ENCODE measurements at places on chromosomes 1 and 21. TPM values are rescaled to one million over a fixed set of nuclear protein-coding genes. Genes with fewer than 3 reads are reported as not detected.

Gene CELF3
- not detected for total RNA-seq

Gene TRPM2
- total RNA-seq = 4.9 TPM

Gene UBXN10
- 0.44 TPM for total RNA-seq

Gene TMPRSS15
- total RNA-seq = not detected

Gene KRTAP19-1
- not detected for total RNA-seq

Gene ATP1A2
- total RNA-seq = 197 TPM

Gene NPPB
- not detected for total RNA-seq

Gene ADAMTS4
- total RNA-seq = 28.8 TPM

DNA sequence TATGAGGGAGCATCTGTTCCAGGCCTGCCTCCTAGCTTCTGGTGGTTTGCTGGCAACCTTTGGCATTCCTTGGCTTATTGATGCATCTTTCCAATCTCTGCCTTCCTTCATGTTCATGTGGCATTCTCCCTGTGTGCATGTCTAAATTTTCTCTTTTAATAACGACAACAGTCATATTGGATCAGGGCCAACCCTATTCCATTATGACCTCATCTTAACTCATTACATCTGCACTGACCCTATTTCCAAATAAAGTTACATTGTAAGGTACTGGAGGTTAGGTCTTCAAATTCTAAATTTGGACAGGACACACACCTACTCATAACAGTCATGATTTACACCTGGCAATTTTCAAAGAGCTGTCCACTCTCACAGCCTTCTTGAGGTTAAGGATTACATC, 117.2 kb upstream of the FGGY start:
- no peaks in the 10 kb centered on the region for H3K36me3 ChIP-seq
- H3K27ac ChIP-seq = peak overlapping the region; percentile 57
- no peak for DNase-seq
- no peaks in the 10 kb centered on the region for H3K27me3 ChIP-seq

GRCh38 chr1:178076607-178077006, 17.3 kb upstream of the RASAL2 start:
- H3K4me1 ChIP-seq = no peaks in the 10 kb centered on the region
- no peak overlapping the region for H3K27ac ChIP-seq
- no peak overlapping the region for H3K4me3 ChIP-seq
- no peaks in the 10 kb centered on the region for H3K27me3 ChIP-seq

- DNase-seq = peak; percentile 55
- H3K27ac ChIP-seq = peak overlapping the region; percentile 35
- peaks cover 6% of the 10 kb centered on the region for H3K4me1 ChIP-seq
- no peaks in the 10 kb centered on the region for H3K27me3 ChIP-seq
- no peaks in the 10 kb centered on the region for H3K36me3 ChIP-seq
- no peak overlapping the region for H3K4me3 ChIP-seq
Measured at GRCh38 chr1:12600335-12600734, 17.7 kb downstream of the DHRS3 start.

DNA sequence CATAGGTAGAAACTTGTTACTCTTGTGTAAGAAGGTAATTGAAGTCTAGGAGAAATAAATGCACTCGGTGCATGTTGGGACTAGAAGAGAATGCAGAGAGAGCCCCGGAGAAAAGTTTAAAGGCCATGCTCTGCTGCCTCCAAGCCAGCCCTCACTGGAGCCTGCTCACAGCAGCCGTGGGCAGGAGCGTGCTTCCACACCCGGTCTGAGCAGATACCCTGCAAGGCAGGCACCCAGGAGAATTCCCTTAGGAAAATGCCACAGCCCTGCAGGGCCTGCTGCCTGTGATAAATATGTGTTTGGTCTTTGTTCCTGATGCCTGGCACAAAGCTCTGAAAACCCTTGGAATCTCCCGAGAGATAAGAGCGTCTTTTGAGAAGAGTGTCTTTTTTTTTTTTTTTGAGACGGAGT, 22.8 kb downstream of the C2CD2 start:
- H3K36me3 ChIP-seq = no peaks in the 10 kb centered on the region
- H3K27me3 ChIP-seq = no peaks in the 10 kb centered on the region
- no peak overlapping the region for H3K27ac ChIP-seq
- no peak for DNase-seq

DNA sequence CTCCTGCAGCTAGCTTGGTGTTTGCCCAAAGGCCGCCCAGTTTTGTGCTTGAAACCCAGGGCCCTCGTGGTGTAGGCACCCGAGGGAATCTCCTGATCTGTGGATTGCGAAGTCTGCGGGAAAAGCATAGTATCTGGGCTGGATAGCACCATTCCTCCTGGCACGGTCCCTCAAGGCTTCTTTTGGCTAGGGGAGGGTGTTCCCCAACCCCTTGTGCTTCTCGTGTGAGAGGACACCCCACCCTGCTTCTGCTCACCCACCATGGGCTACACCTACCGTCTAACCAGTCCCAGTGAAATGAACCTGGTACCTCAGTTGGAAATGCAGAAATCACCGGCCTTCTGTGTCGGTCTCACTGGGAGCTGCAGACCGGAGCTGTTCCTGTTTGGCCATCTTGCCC, 403.5 kb downstream of the USP25 start:
- H3K36me3 ChIP-seq = no peaks in the 10 kb centered on the region
- no peaks in the 10 kb centered on the region for H3K27me3 ChIP-seq
- H3K4me1 ChIP-seq = no peaks in the 10 kb centered on the region
- DNase-seq = no peak

- no peaks in the 10 kb centered on the region for H3K4me1 ChIP-seq
- no peaks in the 10 kb centered on the region for H3K27me3 ChIP-seq
- no peaks in the 10 kb centered on the region for H3K36me3 ChIP-seq
- no peak overlapping the region for H3K27ac ChIP-seq
- DNase-seq = no peak
- no peak overlapping the region for H3K4me3 ChIP-seq
Measured at GRCh38 chr1:151681923-151682322, 34.7 kb downstream of the CELF3 start.

GRCh38 chr1:38776466-38777065, 83.0 kb downstream of the RRAGC start:
- no peak overlapping the region for H3K27ac ChIP-seq
- peaks cover 8% of the 10 kb centered on the region for H3K27me3 ChIP-seq
- no peak for DNase-seq
- no peaks in the 10 kb centered on the region for H3K36me3 ChIP-seq

- H3K4me3 ChIP-seq = no peak overlapping the region
- peaks cover 13% of the 10 kb centered on the region for H3K27me3 ChIP-seq
- peaks cover 8% of the 10 kb centered on the region for H3K36me3 ChIP-seq
- H3K4me1 ChIP-seq = no peaks in the 10 kb centered on the region
Measured at GRCh38 chr1:155176544-155177071, 3.0 kb downstream of the TRIM46 start.

DNA sequence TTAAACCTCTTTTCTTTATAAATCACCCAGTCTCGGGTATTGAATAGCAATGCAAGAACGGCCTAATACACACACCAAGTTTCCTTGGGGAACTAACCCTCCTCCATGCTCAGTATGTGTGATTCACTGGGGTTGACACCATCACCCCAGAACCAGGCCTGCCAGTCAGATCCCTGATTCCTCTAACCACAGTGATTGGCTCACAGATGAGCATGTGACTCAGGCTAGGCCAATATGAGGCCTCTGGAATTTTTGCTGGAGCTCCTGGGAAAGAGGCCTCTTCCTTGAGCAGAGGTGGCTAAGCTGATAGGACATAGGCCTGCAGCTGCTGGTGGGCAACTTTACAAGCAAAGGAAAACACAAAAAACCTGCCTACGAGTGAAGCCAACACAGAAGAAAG, 74.7 kb upstream of the ZBTB40 start:
- no peaks in the 10 kb centered on the region for H3K4me1 ChIP-seq
- H3K27ac ChIP-seq = no peak overlapping the region
- no peak overlapping the region for H3K4me3 ChIP-seq
- DNase-seq = no peak
- H3K27me3 ChIP-seq = peaks cover 21% of the 10 kb centered on the region

GRCh38 chr1:226806988-226807387, 63.4 kb upstream of the PSEN2 start:
- H3K27me3 ChIP-seq = no peaks in the 10 kb centered on the region
- H3K36me3 ChIP-seq = no peaks in the 10 kb centered on the region
- H3K27ac ChIP-seq = no peak overlapping the region

GRCh38 chr1:62924983-62925790, 141.3 kb downstream of the ATG4C start:
- H3K4me3 ChIP-seq = no peak overlapping the region
- no peak for DNase-seq
- no peaks in the 10 kb centered on the region for H3K4me1 ChIP-seq
- no peaks in the 10 kb centered on the region for H3K36me3 ChIP-seq
- H3K27me3 ChIP-seq = no peaks in the 10 kb centered on the region

GRCh38 chr1:92538048-92538412, 51.3 kb upstream of the GFI1 start:
- no peak overlapping the region for H3K4me3 ChIP-seq
- H3K27ac ChIP-seq = no peak overlapping the region
- H3K27me3 ChIP-seq = no peaks in the 10 kb centered on the region
- H3K4me1 ChIP-seq = no peaks in the 10 kb centered on the region

DNA sequence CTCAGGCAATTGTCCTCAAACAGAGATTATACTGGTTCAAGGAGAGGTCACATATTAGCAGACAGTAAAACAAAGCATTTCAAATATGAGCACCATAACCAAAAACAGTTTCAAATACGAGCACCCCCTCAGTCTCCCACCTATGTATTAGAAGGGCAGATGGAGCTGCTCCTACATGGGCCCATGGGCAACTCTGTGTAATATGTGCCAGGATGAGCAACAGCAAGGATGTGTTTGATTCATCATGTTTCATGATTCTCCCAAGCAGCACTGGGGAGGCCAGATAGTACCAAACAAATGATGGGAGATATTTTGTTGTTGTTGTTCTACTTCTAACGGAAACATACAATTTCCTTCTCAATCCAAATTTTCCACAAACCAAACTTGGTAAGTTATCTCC, 8.9 kb downstream of the ADSS2 start:
- no peaks in the 10 kb centered on the region for H3K27me3 ChIP-seq
- DNase-seq = no peak
- no peaks in the 10 kb centered on the region for H3K36me3 ChIP-seq

- H3K4me3 ChIP-seq = no peak overlapping the region
- no peaks in the 10 kb centered on the region for H3K4me1 ChIP-seq
- no peak overlapping the region for H3K27ac ChIP-seq
- H3K36me3 ChIP-seq = no peaks in the 10 kb centered on the region
- H3K27me3 ChIP-seq = no peaks in the 10 kb centered on the region
Measured at GRCh38 chr1:89149229-89149628, 23.3 kb upstream of the GBP2 start.

DNA sequence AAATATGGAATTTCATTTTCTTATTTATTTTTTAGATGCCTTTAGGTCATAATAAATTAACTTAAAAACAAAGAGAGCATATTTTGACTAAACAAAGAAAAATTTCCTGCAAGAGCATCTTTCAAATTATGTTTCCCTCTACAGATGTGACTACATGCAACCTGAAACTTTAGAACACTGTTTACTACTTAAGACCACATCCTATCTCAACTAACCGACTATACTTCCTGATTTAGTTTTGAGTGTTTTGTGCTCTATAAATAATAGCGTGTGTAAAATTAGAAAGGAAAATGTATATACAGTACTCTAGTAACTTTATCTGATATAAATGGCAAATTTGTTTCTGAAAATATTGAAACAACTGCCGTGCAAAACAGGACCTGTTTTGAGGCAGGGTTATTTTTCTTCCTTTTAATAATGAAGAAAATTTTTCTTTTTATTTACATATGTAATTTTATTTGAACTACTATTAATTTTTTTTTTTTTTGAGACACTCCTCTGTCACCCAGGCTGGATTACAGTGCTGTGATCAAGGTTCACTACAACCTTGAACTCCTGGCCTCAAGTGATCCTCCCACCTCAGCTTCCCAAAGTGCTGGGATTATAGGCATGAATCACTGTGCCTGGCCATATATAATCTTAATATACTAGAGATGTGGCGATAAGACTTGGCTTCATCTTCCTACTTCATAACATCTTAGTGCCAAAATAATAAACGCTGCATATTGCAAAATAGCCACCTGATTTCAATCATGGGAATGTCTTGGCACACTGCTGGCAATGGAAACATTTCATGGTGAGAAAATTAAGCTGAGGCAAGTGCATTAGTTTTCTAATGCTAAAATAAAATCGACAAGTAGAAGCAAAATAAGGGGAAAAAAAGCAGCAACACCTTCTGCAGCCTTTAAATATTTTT, 12.3 kb downstream of the ZRANB2 start:
- no peak overlapping the region for H3K27ac ChIP-seq
- no peak for DNase-seq
- H3K36me3 ChIP-seq = peaks cover 6% of the 10 kb centered on the region
- H3K27me3 ChIP-seq = no peaks in the 10 kb centered on the region
- H3K4me1 ChIP-seq = no peaks in the 10 kb centered on the region

DNA sequence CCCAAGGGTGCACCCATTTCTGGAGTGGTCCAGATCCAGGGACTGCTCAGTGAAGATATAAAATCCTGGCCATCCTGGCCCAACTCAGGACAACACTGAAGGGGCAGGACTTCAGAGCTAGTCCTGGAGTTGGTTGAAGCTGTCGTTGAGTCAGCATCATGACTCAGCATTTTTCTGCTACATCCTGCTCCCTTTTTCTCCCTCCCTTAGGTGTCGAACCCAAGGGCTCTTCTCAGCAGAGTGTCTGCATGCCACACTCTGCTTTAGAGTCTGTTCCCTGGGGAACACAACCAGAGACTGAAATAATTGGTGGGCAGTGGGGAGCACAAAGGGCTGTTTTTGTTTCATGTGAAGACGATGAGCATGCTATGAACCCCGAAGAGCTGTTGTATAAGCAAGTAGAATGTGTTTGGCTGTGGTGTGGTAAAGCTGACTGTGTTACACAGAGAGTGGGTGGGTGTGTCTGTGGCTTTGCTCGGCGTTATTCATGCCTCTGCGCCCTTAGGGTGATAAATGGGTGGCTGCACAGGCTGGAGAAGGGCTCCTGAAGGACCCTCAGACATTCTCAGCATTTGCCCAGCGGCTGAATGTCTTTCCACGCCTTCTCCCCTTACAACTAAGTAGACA, 167.2 kb downstream of the CYYR1 start:
- no peak for DNase-seq
- no peaks in the 10 kb centered on the region for H3K36me3 ChIP-seq
- H3K27ac ChIP-seq = no peak overlapping the region
- no peak overlapping the region for H3K4me3 ChIP-seq

DNA sequence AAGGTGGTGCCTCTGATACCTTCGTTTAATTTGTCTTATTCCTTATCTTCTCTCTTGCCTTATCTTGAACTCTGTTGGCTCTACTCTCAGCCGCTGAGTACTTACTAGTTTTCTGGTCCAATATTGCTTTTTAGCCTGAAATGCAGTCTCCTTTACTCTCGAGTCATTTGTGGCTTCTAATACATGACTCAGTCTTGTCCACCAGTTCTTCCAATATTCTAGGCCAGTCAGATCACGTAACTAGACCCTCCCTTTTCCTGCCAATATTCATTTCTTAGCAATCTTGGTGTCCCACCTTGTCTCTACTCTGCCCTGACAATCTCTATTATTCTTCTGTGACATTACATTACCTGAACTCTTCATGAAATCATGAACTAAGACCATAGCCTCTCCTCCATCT, 555.8 kb downstream of the DPYD start:
- H3K27ac ChIP-seq = no peak overlapping the region
- no peak for DNase-seq
- peaks cover 7% of the 10 kb centered on the region for H3K36me3 ChIP-seq
- no peak overlapping the region for H3K4me3 ChIP-seq
- H3K4me1 ChIP-seq = no peaks in the 10 kb centered on the region

Measured in tibial nerve (tissue), 4 donors.